ENCODE measurements at places on chromosomes 5 and 9. TPM values are rescaled to one million over a fixed set of nuclear protein-coding genes. Genes with fewer than 3 reads are reported as not detected.

KIF20A gene
- total RNA-seq = 33.3 TPM

HBEGF gene
- 39.1 TPM for total RNA-seq

IL9 gene
- 0.51 TPM for total RNA-seq

C9orf153 gene
- total RNA-seq = 0.54 TPM

C9orf50 gene
- not detected for total RNA-seq

LCN9 gene
- not detected for total RNA-seq

POU5F2 gene
- 2.4 TPM for total RNA-seq

CCDC152 gene
- 3.4 TPM for total RNA-seq

PCDHB6 gene
- total RNA-seq = not detected

PRR16 gene
- total RNA-seq = not detected

OCLN gene
- 0.34 TPM for total RNA-seq

RECK gene
- 6.2 TPM for total RNA-seq

NKD2 gene
- 4.3 TPM for total RNA-seq

CDC20B gene
- total RNA-seq = 0.17 TPM

SPATA31D4 gene
- not detected for total RNA-seq

GLRA1 gene
- total RNA-seq = not detected

PTPN3 gene
- total RNA-seq = 2.8 TPM

C5 gene
- 0.83 TPM for total RNA-seq

POU4F3 gene
- 0.15 TPM for total RNA-seq

SPDL1 gene
- 30.8 TPM for total RNA-seq

C9orf43 gene
- 0.22 TPM for total RNA-seq

ETF1 gene
- total RNA-seq = 95.7 TPM

TAF1L gene
- total RNA-seq = not detected

ITGA1 gene
- 8.3 TPM for total RNA-seq

CNTNAP3 gene
- total RNA-seq = not detected

SPATA31E1 gene
- total RNA-seq = not detected

FGF10 gene
- not detected for total RNA-seq

GABRB2 gene
- not detected for total RNA-seq

Data from T-helper 1 cell treated with Interleukin-12 subunit alpha and Interleukin-12 subunit beta and Interleukin-4 antibody, amounts not matched to agents 30 ng/mL and 1 ng/mL, for 36 hours (primary cell).